Uterine smooth muscle cell (primary cell): ENCODE measurements at places on chromosomes 7 and 10. TPM values are rescaled to one million over a fixed set of nuclear protein-coding genes. Genes with fewer than 3 reads are reported as not detected.

LDB1 gene
- 28.4 and 37.0 TPM in 2 replicates for total RNA-seq

POU6F2 gene
- total RNA-seq = not detected in 2 replicates

TLL2 gene
- total RNA-seq = 0.12 and 0.22 TPM in 2 replicates

NPFFR1 gene
- not detected in 2 replicates for total RNA-seq

PLXNA4 gene
- total RNA-seq = 0.62 and 1.2 TPM in 2 replicates

PLA2G12B gene
- not detected in 2 replicates for total RNA-seq

CCDC136 gene
- total RNA-seq = 14.7 and 17.9 TPM in 2 replicates

HYAL4 gene
- not detected in 2 replicates for total RNA-seq

DMTF1 gene
- total RNA-seq = 90.5 and 94.6 TPM in 2 replicates

GARS1 gene
- 345 and 370 TPM in 2 replicates for total RNA-seq

TMEM236 gene
- 0.11 and 0.12 TPM in 2 replicates for total RNA-seq

MDH2 gene
- total RNA-seq = 33.8 and 42.7 TPM in 2 replicates

FFAR4 gene
- total RNA-seq = not detected in 2 replicates

SPDYE2 gene
- not detected in 2 replicates for total RNA-seq

HTR5A gene
- under 0.01 TPM in 1 of 2 replicates, not detected in the other for total RNA-seq

C10orf143 gene
- 0.44 and 0.75 TPM in 2 replicates for total RNA-seq

SEMA3D gene
- 13.4 and 20.9 TPM in 2 replicates for total RNA-seq
